ENCODE measurements at places on chromosomes 16 and 17.

- no peaks in the 10 kb centered on the region for H3K27me3 ChIP-seq
- no peak overlapping the region for H3K27ac ChIP-seq
- DNase-seq: no peak
- H3K4me1 ChIP-seq: peaks cover 8% of the 10 kb centered on the region
- H3K4me3 ChIP-seq: no peak overlapping the region
These were observed 75.0 kb downstream of the GPRC5B start for GRCh38 chr16:19809693-19810092.

GRCh38 chr17:17757391-17757791, 76.1 kb downstream of the RAI1 start:
- DNase-seq: no peak
- peaks cover 47% of the 10 kb centered on the region for H3K4me1 ChIP-seq
- no peaks in the 10 kb centered on the region for H3K27me3 ChIP-seq
- no peaks in the 10 kb centered on the region for H3K36me3 ChIP-seq

DNA sequence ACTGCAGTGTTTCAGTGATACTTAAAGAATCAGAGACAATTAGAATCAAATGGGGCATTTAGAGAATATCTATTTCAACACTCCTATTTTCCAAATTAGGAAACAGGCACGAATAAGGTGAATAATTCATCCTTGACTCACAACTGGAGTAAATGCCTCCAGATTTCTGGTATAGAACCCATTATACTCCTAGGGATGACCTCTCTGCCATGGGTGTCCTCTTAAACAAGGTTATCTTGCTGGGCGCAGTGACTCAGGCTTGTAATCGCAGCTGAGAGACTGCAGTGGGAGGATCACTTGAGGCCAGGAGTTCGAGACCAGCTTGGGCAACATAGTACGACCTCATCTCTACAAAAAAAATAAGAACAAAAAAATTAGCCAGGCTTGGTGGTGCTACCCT, 139.8 kb upstream of the ELAC2 start:
- no peak overlapping the region for H3K27ac ChIP-seq
- no peak for DNase-seq
- no peaks in the 10 kb centered on the region for H3K4me1 ChIP-seq
- no peak overlapping the region for H3K4me3 ChIP-seq
- H3K27me3 ChIP-seq: peaks cover 5% of the 10 kb centered on the region

- peaks cover 9% of the 10 kb centered on the region for H3K36me3 ChIP-seq
- H3K27ac ChIP-seq: no peak overlapping the region
- peaks cover 43% of the 10 kb centered on the region for H3K4me1 ChIP-seq
- H3K27me3 ChIP-seq: peaks cover 69% of the 10 kb centered on the region
These were observed 56.6 kb downstream of the RAP1GAP2 start for GRCh38 chr17:2852729-2853282.

DNA sequence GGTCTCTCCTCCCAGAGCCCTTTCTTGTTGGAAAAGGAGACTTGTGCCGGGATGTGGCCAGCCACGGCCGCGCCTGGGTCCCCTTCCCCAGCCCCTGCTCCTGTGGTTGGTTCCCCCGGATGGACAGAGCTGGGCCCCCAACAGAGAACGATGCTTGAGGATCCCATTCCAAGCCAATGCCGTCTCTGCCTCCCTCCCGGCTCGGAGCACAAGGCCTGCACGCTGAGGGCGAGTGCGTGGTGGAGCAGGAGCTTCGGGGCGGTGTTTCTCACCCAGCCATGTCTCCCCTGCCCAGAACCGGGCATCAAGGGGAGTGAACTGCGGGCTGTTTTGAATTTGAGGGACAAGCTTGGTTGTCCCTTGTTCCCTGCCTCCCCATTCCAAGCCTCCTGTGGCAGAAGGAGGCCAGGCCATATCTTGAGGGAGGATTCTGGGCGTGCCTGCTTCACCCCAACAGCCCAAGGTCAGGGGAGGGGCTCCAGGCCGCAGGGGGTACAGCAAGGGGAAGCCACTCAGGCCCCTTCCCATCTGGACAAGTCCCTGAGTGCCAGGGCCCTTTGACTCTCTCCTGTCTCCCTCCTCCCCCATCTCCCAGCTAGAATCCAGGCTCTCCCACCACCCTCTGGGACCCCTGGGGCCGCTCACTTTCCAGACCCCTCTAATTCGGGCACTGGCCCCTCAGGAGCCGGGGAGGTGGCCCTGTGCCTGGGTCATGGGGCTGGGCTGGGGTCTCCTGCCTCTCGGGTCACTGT, 43.6 kb downstream of the SOCS3 start:
- peak overlapping the region; percentile 86 for H3K27ac ChIP-seq
- no peaks in the 10 kb centered on the region for H3K36me3 ChIP-seq
- no peak for DNase-seq
- H3K4me1 ChIP-seq: peaks cover 51% of the 10 kb centered on the region

DNA sequence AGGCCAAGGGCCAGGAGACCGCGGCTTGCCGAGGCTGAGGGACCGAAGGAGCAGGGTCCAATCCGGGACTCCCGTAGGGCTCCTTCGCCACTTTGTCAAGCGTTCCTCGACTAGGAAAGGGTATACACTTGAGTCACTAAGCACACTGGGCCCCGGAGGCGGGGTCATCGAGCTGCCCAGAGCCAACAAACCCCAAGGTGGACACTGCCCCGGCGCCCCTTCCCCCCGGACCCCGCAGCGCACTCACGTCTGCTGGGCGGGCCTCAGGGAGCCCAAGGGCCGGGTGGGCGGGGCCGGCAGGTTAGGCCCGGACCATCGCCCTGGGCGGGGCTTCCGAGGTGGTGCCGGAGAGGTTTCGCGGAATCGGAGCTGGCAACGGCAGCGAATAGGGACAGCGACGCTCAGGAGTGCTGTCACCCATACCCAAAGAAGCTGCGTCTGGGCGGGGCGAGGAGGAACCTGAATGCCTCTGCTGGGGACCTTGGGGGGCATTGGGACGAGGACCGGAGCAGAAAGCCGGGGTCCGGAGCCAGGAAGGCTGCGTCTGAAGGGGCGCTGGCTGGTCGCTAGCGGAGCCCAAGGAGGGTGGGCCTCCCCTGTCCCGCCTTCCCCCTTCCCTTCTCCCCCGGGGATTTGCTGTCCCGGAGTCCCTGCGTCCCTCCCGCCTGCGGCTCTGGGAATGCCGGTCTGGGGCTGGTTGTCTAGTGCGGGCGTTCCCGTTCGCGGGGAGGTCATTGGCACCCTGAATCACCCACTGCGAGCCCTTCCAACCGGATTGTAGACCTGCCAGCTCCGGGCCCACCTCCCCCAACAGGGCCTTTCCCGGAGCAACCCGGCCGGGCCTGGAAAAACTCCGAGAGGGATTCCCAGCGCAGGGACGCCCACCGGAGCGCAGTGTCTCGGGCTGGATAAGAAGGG, 118.2 kb upstream of the SMURF2 start:
- peak; percentile 36 for DNase-seq
- peak overlapping the region; percentile 41 for H3K27ac ChIP-seq
- H3K36me3 ChIP-seq: no peaks in the 10 kb centered on the region
- H3K4me1 ChIP-seq: peaks cover 9% of the 10 kb centered on the region
- H3K27me3 ChIP-seq: no peaks in the 10 kb centered on the region

DNA sequence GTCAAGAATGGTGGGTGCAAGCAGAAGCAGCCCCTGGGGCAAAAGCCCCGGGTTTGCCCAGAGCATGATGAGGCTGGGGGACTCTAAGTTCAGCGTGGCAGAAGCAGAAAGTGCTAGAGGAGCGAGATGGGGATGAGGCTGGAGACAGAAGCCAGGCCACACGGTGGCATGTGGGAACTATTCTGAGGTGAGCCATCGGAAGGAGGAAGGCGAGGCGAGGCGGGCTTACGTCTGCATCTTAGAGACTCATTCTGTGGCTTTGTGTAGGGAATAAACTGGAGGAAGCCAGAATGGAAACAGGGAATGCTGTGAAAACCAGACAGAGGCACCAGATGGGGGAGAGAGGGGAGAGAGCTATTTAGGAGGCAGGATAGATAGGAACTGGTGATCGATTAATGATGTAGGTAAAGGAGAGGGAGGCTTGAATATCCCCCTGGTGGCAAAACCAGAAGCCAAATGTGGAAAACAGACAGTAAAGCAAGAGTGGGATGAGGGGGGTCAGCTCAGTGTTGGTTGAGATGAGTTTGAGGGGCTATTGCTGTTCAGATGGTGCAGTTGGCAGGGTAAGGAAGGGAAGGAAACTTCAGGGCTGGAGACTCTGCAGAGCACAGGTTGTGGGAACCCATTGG, 3.1 kb upstream of the TNFSF13 start:
- H3K27me3 ChIP-seq: no peaks in the 10 kb centered on the region
- peak overlapping the region; percentile 24 for H3K4me3 ChIP-seq
- H3K36me3 ChIP-seq: no peaks in the 10 kb centered on the region
- peaks cover 76% of the 10 kb centered on the region for H3K4me1 ChIP-seq
- peak overlapping the region; percentile 93 for H3K27ac ChIP-seq
- no peak for DNase-seq

DNA sequence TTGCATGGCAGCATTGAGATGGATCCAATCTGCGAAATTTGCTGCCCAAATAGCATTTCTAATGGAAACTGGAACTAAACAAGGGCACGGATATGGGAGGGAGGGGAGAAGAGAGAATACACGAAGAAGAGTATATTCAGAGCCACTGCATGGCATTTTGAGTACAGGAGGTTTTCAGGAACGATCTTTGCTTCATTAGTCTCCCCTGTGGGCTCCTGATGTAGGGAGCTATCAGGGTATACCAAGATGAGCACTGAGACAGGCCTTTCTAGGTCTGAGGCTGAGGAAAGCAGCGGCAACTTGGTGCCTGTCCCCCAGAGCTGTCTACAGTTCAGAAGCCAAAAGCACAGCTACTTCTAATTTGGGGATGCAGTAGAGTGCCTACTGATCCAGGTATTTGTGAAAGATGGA, 257.7 kb upstream of the PMFBP1 start:
- H3K27ac ChIP-seq: no peak overlapping the region
- H3K36me3 ChIP-seq: peaks cover 20% of the 10 kb centered on the region
- H3K27me3 ChIP-seq: no peaks in the 10 kb centered on the region
- no peak for DNase-seq
- H3K4me1 ChIP-seq: no peaks in the 10 kb centered on the region
- no peak overlapping the region for H3K4me3 ChIP-seq

DNA sequence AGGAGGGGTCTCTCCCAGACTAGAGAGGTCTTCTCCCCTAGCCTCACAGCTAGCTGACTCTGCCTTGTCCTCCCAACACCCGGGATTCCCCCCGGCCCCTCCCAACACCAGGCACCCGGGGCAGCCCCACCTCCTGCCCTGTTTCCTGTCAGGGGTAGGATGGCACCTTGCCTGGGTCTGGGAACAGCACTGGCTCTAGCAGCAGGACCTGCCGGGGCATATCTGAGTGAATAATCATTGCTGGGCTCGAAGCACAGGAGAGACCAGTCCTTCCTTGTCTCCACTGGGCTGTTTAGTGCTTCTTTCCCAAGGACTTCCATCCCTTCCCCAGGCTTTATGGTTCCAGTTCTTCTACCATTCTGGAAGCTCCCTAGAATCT, 25.7 kb downstream of the MINK1 start:
- H3K36me3 ChIP-seq: peaks cover 21% of the 10 kb centered on the region
- H3K4me3 ChIP-seq: no peak overlapping the region
- peaks cover 20% of the 10 kb centered on the region for H3K4me1 ChIP-seq
- no peaks in the 10 kb centered on the region for H3K27me3 ChIP-seq
- no peak for DNase-seq
